ENCODE measurements at places on chromosomes 7 and 10. TPM values are rescaled to one million over a fixed set of nuclear protein-coding genes. Genes with fewer than 3 reads are reported as not detected.

MCM10 gene
- 40.7 TPM for total RNA-seq

ENKUR gene
- total RNA-seq: not detected

PDK4 gene
- not detected for total RNA-seq

HPS1 gene
- 85.4 TPM for total RNA-seq

CLRN3 gene
- not detected for total RNA-seq

TRIL gene
- 0.10 TPM for total RNA-seq

ZNF277 gene
- 27.4 TPM for total RNA-seq

GJD4 gene
- not detected for total RNA-seq

NKX1-2 gene
- not detected for total RNA-seq
